ENCODE measurements at places on chromosomes 12 and 14.

- DNase-seq, result no peak
Observed at GRCh38 chr12:115672086-115672485, 605.4 kb downstream of the MED13L start.

- DNase-seq, result no peak
Observed at GRCh38 chr12:63525831-63526230, 142.5 kb downstream of the DPY19L2 start.

DNA sequence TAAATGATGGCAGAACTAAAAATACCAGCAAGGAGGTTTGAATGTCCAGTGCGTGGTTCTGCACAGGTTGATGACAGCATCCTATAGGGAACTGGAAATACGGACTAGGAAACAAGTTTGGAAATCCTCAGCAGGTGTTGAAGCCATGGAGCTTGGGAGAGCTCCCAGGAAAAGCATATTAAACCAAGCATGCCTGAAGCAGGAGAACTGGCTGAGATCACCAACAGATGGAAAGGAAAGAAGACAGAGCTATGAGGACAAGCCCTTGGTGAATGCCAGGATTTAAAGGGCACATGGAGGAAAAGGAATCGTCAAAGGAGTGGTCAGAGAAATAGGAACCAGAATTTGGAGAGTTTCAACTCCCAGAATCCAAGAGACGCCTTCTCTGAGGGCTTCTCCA is 21.2 kb upstream of the ELK3 start:
- DNase-seq, result no peak

GRCh38 chr12:52271158-52271557 is 3.3 kb upstream of the KRT86 start:
- DNase-seq, result no peak

DNA sequence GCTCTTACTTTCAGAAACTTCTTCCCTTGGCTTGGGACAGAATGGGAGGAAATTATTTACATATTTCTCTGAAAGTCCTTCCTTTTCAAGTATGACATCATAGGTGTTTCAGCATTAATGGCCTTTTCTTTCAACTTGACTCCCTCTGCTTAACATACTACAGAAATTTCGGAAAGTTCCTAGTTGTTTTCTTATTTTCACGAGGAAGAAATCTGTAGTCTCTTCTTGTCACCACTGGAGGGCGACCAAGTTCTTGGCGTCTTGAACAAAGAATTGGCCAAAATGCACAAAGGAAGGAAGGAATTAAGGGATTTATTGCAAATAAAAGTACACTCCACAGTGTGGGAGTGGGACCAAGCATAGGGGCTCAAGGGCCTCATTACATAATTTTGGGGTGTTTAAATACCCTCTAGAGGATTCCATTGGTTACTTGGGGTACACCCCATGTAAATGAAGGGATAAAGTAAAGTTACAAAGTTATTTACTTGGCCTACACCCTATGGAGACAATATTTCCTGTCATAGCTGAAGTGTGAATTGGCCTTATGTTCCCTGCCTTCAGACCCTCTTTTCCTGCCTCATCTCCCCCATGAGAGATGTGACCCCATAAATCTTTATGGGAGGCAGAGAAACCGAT is 70.4 kb downstream of the RPL10L start:
- peak; percentile 48 for DNase-seq

- no peak for DNase-seq
Observed at GRCh38 chr12:104596134-104596799, 139.5 kb downstream of the CHST11 start.

GRCh38 chr12:107320033-107320928 is 226.9 kb upstream of the CRY1 start:
- no peak for DNase-seq

DNA sequence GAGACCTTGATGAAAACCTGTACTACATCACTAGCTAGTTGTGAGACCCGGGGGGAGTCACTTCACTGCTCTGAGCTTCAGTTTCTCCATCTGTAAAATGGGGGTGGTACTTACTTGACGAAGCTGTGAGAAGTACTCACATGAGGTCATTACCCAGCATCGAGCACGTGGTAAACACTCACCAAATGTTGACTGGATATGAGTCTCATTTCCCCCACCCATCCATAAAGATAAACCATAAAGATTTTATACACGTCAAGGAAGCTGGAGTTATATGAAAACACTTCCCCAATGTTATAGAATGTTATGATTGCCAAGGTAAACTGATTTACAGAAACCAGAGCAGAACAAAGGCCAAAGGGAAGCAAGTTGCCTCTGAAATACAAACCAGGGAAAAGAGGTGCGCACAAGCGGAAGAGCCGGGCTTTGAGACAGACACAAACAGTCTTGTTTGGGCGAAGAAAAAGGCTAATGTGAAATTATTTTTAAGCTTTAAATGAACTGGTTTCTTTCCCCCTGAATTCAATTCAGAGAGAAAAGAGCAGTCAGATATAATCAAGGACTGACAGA is 536.8 kb downstream of the MED13L start:
- no peak for DNase-seq

Measured in dermis microvascular lymphatic vessel endothelial cell (primary cell).